Right atrium auricular region (tissue), 2 donors: ENCODE measurements at places on chromosomes 4 and X. TPM values are rescaled to one million over a fixed set of nuclear protein-coding genes. Genes with fewer than 3 reads are reported as not detected.

Gene SYNPO2
- total RNA-seq: 152 TPM

- DNase-seq: no peak
Observed at GRCh38 chr4:98181809-98182208, 38.5 kb upstream of the STPG2 start.

DNA sequence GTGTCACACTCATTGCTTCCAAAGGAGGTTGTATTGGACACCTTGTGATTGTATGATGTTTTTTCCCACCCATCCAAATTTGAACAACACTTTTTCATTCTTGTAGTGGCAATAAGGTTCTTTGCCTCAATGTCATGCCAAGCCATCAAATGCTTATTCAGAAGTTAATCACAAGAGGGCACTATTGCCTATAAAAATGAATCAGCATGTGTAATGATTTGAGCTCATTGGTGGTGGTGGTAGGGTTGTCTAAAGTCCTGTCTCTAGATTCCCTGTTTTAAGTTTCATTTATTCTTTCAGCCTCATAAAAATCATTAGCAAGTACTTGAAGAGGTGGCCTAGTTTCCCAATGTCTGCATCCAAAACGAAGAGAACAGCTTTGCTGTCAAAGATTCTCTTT is 37.0 kb downstream of the IRS4 start:
- no peak for DNase-seq

DNA sequence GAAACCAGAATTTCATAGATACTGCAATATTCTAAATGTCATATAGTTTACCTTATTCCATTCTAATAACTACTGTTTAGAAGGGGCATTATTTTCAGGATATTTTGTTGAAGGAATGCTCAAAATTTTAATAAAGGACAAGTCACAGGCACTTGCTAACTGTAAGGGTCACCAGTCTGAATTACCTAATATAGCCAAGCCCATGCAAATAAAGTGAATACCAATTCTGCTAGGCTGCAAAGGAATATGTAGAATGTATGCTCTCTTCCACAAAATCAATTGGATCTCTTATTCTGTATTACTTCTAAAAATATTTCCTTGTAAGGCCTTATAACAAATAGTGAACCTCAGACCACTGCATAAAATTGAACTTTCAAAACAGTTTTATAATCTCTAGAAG is 52.3 kb upstream of the FAT4 start:
- no peak for DNase-seq

DNA sequence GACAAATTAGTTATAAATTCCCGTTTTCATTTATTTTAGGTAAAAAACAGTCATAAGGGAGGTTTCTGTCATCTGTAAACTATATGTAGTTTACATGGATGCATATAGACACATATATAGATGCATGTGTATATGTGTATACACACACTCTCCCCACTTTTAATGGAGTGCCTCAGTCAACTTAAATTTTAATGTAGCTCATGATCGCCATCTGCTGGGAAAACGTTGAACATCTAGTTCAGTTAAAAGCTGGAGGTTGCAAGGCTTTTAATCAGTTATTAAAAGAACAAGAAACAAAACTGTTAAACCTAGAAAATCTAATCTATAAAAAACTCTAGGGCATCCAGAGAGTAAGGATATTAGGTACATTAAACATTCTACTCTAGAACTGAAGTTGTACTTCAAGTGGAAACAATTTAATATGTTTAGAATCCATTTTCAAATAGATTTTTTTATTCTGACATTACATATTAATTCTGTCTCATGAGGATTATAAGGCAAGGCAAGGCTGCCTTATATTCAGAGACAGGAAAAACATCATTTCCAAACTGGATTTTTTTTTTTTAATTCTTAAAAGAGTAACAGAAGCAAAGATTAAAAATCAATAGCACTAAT is 122.6 kb downstream of the SHISA3 start:
- DNase-seq: no peak

DNA sequence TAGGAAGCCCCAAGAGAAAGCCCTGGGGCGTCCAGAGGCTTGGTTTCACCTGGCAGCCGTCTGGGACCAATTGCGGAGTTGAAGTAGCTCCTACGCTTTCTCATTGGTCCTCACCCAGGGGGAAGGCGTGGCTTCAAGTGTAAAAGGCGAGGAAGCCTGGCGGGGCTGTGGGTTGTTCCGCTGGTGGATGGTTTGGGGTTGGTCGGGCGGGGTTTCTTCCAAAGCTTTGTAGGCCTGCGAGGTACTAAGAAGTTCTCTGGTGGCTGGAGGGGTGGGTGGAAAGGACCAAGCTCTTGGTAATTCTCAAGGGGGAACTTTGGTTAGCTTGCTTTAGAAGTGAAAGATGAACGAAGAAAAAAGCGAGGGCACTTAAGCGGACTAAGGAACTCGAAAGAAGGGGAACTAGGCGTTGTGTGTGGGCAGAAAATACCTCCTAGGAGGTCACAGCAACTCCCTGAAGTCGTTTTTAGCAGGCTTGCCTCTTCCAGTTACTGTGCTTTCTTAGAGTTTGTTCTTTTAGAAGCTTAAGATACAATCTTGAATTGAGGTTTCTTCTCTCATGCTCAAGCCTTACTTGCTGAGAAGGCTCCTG is 36.6 kb downstream of the CCNG2 start:
- DNase-seq: peak; percentile 60
